ENCODE measurements at places on chromosomes 1 and 21. TPM values are rescaled to one million over a fixed set of nuclear protein-coding genes. Genes with fewer than 3 reads are reported as not detected.

The TFF2 gene
- total RNA-seq: not detected

The SELP gene
- total RNA-seq: not detected

The DUSP23 gene
- not detected for total RNA-seq

The HFM1 gene
- 2.0 TPM for total RNA-seq

The FAM72C gene
- 3.4 TPM for total RNA-seq

The AMPD2 gene
- 135 TPM for total RNA-seq

The NUF2 gene
- 92.9 TPM for total RNA-seq

The LCK gene
- not detected for total RNA-seq

The LMO4 gene
- total RNA-seq: 48.4 TPM

The CHI3L1 gene
- total RNA-seq: not detected

The OR2T1 gene
- not detected for total RNA-seq

The BTBD8 gene
- 2.3 TPM for total RNA-seq

The KIF26B gene
- 1.1 TPM for total RNA-seq

The CNR2 gene
- not detected for total RNA-seq

The PDZK1IP1 gene
- not detected for total RNA-seq

The FCRL4 gene
- not detected for total RNA-seq

The PLA2G2E gene
- total RNA-seq: not detected

The SH2D1B gene
- 1.1 TPM for total RNA-seq

The RXRG gene
- total RNA-seq: 0.17 TPM

The MAP3K21 gene
- total RNA-seq: 3.2 TPM

The SERPINC1 gene
- not detected for total RNA-seq

DNA sequence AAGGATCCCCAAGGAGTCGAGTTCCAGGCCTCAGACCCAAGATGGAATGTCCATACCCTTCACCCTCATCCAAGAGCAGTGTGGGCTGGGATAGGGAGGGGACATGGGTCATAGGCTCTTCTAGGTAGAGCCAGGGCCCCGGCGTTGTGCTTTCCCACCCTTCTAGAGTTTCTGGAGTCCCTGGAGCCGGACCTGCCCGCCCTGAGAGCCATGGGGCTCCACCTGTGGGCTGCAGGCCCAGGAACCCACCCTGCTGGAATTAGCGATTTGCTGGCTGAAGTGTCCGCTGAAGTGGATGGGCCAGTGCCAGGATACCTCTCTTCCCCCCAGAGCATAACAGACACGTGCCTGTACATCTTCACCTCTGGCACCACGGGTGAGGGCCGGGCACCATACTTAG, 1.1 kb downstream of the SLC27A3 start:
- DNase-seq: no peak

GRCh38 chr1:33338440-33339211, 17.7 kb upstream of the A3GALT2 start:
- DNase-seq: no peak

DNA sequence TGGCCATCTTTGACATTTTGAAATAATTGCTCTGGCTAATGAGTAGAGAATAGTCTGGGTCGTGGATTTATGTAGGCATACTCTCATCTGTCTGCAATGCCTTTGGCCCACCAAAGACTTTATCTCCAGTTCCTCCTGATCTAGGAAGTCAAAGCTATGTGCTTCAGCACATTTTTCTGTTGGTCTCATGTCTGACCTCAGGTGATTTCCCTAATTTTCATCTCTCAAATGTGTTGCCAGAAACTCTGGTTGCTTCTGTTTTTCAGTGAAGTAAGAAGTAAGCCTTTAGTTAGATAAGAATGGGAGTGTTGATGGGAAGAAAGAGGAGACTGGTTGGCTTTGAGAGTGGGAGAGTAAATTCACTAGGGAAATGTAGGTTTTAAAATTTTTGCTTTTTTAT, 66.4 kb downstream of the GPR88 start:
- no peak for DNase-seq

DNA sequence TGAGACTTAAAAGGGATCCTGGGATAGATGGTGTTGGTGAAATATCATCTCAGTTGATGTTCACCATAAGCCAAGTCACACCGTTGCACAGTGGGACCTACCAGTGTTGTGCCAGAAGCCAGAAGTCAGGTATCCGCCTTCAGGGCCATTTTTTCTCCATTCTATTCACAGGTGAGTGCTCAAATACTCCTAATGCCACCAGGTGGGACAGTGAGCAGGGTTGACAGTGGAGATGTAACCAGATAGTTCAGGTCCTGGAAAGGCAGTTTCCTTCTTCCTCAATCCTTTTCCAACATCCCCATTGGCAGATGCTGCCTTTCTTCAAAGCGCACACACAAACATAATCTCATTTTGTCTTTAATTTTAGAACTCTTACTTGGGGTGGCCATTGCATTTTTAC, 11.6 kb downstream of the CD160 start:
- no peak for DNase-seq

- no peak for DNase-seq
These were observed 161.1 kb downstream of the EDEM3 start for GRCh38 chr1:184593597-184593996.

GRCh38 chr1:47226839-47227215, 5.2 kb downstream of the TAL1 start:
- DNase-seq: no peak

DNA sequence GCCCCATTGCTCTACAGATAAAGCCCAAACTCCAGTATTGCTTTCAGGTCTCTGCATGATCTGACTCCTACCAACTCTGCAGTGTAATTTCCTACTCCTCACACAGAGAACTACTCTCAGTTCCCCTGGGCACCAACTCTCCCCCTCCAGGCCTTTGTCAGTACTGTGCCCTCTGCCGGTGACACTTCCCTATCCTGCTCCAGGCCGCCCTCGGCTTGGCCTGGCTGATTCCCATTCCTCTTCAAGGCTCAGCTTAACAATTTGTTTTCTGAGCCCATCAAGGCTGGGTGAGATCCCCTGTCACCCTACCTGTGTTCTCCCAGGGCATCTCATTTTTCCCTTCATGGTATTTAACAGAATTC, 2.6 kb downstream of the SLAMF8 start:
- peak; percentile 33 for DNase-seq

- DNase-seq: no peak
These were observed 1372.9 kb upstream of the ADGRL2 start for GRCh38 chr1:80427881-80428280.

DNA sequence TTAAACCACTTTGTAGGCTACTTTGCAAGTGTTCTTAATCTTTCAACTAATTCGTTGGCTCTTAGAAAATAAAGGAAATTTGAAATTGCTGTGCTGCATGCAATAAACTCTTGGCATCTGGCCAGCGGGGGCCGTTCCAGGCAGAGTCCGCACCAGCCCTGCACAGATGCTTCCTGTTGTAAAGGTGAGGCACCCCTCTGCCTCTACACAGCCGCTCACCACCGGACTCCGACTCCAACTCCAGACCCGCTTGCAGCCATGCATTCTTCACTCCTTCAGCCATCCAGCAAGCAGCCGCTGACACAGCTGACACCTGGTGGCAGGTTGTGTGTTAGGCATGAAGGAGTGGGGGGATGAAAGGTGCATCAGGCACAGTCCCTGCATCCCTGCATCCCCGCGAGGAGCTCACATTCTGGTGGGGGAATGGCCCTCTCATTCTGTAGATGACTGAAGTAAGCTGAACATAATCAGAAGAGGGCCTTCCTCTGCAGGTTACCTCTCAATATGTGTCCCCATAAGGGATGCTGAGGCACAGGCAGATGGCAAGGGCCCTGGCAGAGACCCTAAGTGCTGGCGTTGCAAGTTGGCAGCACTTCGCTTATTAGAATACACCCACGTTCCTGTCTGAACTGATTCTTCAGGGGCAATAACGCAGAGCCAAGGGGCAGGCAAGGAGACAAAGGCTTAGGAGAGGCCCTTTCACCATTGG, 56.8 kb downstream of the GLIS1 start:
- peak; percentile 35 for DNase-seq

DNA sequence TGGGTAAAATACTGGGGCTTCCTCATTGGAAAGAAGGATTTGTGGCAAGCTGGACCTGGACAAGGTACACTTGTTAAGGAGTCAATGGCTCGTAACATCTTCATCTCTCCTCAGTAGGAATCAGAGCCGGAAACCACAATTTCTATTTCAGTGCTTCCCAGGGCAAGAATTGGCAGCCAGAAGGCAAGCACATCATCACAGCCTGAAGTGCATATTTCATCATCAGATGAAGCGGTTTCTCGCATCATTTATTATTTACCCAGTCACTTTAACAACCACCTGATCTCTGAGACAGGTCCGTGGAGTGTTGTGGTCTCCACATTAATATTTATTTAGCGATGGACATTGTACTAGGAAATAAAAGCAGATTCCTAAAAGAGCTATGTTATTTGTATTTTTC, 55.0 kb downstream of the KCNJ15 start:
- DNase-seq: peak; percentile 85

- DNase-seq: peak; percentile 97
These were observed 296.6 kb downstream of the PTPRC start for GRCh38 chr1:198935306-198935921.

DNA sequence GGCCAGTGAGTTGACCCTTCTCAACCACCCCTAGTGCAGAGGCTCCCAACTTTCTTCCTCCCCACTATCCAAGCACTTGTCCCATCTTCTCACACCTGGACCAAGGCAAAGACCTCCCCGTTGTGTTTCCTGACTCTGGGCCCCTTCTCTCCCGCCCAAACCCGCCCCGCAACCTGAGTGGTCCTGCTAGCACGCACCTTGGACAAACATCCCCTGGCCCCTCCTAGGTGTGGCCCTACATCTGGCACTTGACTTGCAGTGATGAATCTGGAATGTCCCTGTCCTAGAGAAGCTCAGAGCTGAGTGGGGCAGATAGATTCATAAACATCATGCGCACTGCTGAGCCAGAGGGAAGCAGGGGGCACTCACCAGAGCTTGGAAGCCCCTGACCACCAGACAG, 2.3 kb downstream of the SLC5A9 start:
- no peak for DNase-seq

- no peak for DNase-seq
These were observed 20.3 kb upstream of the TMEM222 start for GRCh38 chr1:27301582-27302199.

- DNase-seq: no peak
These were observed 117.9 kb downstream of the SLC30A10 start for GRCh38 chr1:219810451-219810850.

GRCh38 chr1:114108751-114109255, 44.9 kb downstream of the SYT6 start:
- DNase-seq: peak; percentile 82

DNA sequence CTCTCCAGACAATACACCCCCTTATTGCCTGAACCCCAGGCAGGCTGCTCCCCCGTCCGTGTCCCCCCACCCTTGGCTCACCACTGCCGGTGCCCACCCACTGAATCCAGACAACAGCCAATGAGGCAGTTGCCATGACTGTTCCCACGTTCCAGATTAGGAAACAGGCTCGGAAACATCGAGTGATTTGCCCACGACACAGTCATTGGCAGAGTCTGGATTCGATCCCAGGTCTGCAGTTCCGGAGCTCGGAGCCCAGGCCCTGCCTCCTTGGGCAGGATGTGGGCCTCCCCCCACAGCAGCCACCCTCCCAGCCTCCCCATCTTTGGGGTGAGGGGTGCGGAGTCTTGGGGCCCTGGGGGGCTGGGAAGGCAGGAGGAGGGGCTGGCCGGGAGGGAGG, 20.3 kb upstream of the CLSTN1 start:
- no peak for DNase-seq

GRCh38 chr21:15005391-15005790, 59.4 kb downstream of the NRIP1 start:
- no peak for DNase-seq

- no peak for DNase-seq
These were observed 1.7 kb upstream of the CTSE start for GRCh38 chr1:206025283-206025820.

GRCh38 chr1:67226688-67227087, 60.4 kb downstream of the IL23R start:
- DNase-seq: no peak

DNA sequence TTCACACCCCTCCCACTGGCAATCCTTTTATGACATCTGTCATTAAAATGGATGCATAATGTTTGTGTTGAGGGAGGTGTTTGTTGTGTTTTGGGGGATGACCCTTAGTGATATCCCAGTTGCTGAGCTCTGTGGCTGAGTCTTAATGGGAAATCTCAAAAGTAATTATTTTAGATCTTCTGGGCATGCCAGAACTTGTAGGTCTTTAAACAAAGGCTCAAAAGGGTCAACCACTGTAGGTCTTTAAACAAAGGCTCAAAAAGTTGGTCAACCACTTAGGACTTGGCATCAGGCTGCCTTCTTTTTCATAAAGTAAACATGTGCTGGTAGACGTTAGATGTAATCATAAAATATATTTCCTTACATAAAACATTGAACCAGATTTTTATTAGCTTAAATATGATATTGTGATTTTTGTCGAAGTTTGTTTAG, 78.0 kb downstream of the CDC14A start:
- no peak for DNase-seq

- no peak for DNase-seq
These were observed 23.2 kb downstream of the RHOU start for GRCh38 chr1:228758447-228758846.

- DNase-seq: no peak
These were observed 9.3 kb downstream of the HNRNPU start for GRCh38 chr1:244854865-244855578.

GRCh38 chr1:2382621-2383361, 8.6 kb downstream of the MORN1 start:
- peak; percentile 49 for DNase-seq

- no peak for DNase-seq
These were observed 256.0 kb upstream of the LYPLAL1 start for GRCh38 chr1:218917656-218918055.

DNA sequence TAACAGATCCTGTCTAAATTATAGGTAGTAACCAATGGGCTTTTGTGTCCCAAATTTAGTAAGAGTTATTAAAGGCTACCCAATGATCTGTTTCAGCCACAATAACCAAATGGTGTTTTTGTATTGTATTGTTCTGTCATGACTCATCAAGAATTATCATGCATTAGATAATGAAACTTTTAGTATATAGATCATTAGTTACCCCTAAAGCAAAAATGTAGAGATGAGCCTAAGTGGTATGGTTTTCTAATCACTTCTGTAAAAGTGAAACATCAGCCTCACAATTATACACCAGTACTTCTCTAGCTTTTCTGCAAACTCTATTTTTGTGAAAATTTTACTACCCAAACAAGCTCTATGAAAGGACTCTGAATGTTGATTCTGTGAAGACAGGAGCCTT, 71.4 kb downstream of the LRRC7 start:
- no peak for DNase-seq

GRCh38 chr1:169745015-169745861, 11.4 kb upstream of the SELE start:
- DNase-seq: peak; percentile 72

DNA sequence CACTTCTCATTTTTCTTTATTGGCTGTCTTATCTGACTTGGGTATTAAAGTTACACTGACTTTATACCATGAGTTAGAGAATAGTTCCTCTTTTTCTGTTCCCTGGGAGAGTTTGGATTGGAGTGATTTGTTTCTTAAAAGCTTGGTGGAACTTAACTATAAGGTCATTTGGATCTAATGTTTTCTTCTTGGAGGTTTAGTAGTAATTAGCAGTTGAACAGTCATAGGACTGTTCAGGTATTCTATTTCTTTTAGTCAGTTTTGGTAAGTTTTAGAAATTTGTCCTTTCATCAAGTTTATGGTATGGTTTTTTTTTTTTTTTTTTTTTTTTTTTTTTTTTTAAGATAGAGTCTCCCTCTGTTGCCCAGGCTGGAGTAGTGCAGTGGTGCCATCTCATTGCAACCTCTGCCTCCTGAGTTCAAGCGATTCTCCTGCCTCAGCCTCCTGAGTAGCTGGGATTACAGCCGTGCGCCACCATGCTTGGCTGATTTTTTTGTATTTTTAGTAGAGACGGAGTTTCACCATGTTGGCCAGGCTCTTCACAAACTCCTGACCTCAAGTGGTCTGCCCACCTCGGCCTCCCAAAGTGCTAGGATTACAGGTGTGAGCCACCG, 6.3 kb downstream of the TTC3 start:
- no peak for DNase-seq

- no peak for DNase-seq
These were observed 49.6 kb downstream of the TSEN15 start for GRCh38 chr1:184101141-184101540.
